Osteocyte (in vitro differentiated cells): ENCODE measurements at places on chromosomes 6 and 20. TPM values are rescaled to one million over a fixed set of nuclear protein-coding genes. Genes with fewer than 3 reads are reported as not detected.

The DEFB110 gene
- total RNA-seq: not detected in 2 replicates

The ULBP1 gene
- total RNA-seq: 10.7 and 11.5 TPM in 2 replicates

The TGM2 gene
- 29.2 and 32.7 TPM in 2 replicates for total RNA-seq

The ADTRP gene
- total RNA-seq: not detected in 2 replicates

The PPP1R3G gene
- 0.29 and 0.40 TPM in 2 replicates for total RNA-seq

The HLA-DMA gene
- 1.3 and 3.0 TPM in 2 replicates for total RNA-seq

The NHSL1 gene
- 19.0 and 21.2 TPM in 2 replicates for total RNA-seq

The SLC22A16 gene
- not detected in 2 replicates for total RNA-seq

The DLL1 gene
- 1.6 and 2.6 TPM in 2 replicates for total RNA-seq

The SEC23B gene
- 30.5 and 36.8 TPM in 2 replicates for total RNA-seq

The MYB gene
- total RNA-seq: 0.83 and 0.86 TPM in 2 replicates

The WFDC10B gene
- total RNA-seq: not detected in 2 replicates

The BTN1A1 gene
- total RNA-seq: not detected in 2 replicates

The ID4 gene
- total RNA-seq: 42.5 and 46.8 TPM in 2 replicates

The THBS2 gene
- total RNA-seq: 650 and 687 TPM in 2 replicates

The FBXO9 gene
- total RNA-seq: 74.8 and 79.9 TPM in 2 replicates

The GINS1 gene
- 5.8 and 6.2 TPM in 2 replicates for total RNA-seq

The EYS gene
- total RNA-seq: not detected in 2 replicates

The LY6G6D gene
- not detected in 2 replicates for total RNA-seq

The C20orf204 gene
- 1.3 and 1.4 TPM in 2 replicates for total RNA-seq

The VEGFA gene
- total RNA-seq: 59.5 and 69.7 TPM in 2 replicates

The CALHM4 gene
- not detected in 2 replicates for total RNA-seq

The LAMA2 gene
- 14.2 and 18.0 TPM in 2 replicates for total RNA-seq

The EEF1A2 gene
- total RNA-seq: 0.56 and 0.68 TPM in 2 replicates

The BPIFA1 gene
- total RNA-seq: not detected in 2 replicates

The BPI gene
- total RNA-seq: 7.7 and 8.5 TPM in 2 replicates

The HRH3 gene
- total RNA-seq: not detected in 2 replicates

The ASIP gene
- not detected in 2 replicates for total RNA-seq

The HDDC2 gene
- total RNA-seq: 51.0 and 56.6 TPM in 2 replicates

The SCP2D1 gene
- not detected in 2 replicates for total RNA-seq

The TFAP2A gene
- 53.2 and 59.6 TPM in 2 replicates for total RNA-seq

The OPN5 gene
- total RNA-seq: not detected in 2 replicates

The CLPSL2 gene
- not detected in 2 replicates for total RNA-seq

The RNF217 gene
- total RNA-seq: 55.2 and 75.7 TPM in 2 replicates

The KCNQ5 gene
- 5.5 and 7.2 TPM in 2 replicates for total RNA-seq

The B3GALT4 gene
- total RNA-seq: 6.3 and 6.5 TPM in 2 replicates

The SAMD3 gene
- 0.42 and 0.64 TPM in 2 replicates for total RNA-seq

The BNIP5 gene
- total RNA-seq: not detected in 2 replicates

The DOK5 gene
- total RNA-seq: 6.6 and 7.4 TPM in 2 replicates

The CLVS2 gene
- not detected in 2 replicates for total RNA-seq

The FAM83D gene
- 4.6 TPM in 2 replicates for total RNA-seq

The DDX43 gene
- total RNA-seq: not detected in 2 replicates

The HLA-DPB1 gene
- total RNA-seq: 4.7 and 5.5 TPM in 2 replicates

The PRL gene
- total RNA-seq: not detected in 2 replicates

The PHACTR3 gene
- total RNA-seq: not detected in 2 replicates

The CPNE5 gene
- not detected in 2 replicates for total RNA-seq

The NPBWR2 gene
- not detected in 2 replicates for total RNA-seq

The RXRB gene
- total RNA-seq: 53.1 and 58.3 TPM in 2 replicates

The NOL4L gene
- 30.5 and 32.7 TPM in 2 replicates for total RNA-seq

The OR2H1 gene
- not detected in 2 replicates for total RNA-seq

The APOM gene
- total RNA-seq: 2.2 and 4.0 TPM in 2 replicates

The TAGAP gene
- total RNA-seq: not detected in 2 replicates

The DEFB124 gene
- not detected in 2 replicates for total RNA-seq

The TBCC gene
- total RNA-seq: 23.4 and 23.8 TPM in 2 replicates

The SAMHD1 gene
- total RNA-seq: 16.2 and 19.5 TPM in 2 replicates

The SMAP1 gene
- 27.2 and 28.0 TPM in 2 replicates for total RNA-seq
